ENCODE measurements at places on chromosomes 5 and 9.

- H3K36me3 ChIP-seq: peaks cover 6% of the 10 kb centered on the region
- peaks cover 52% of the 10 kb centered on the region for H3K4me1 ChIP-seq
- DNase-seq: no peak
- H3K4me3 ChIP-seq: no peak overlapping the region
- peaks cover 60% of the 10 kb centered on the region for H3K27me3 ChIP-seq
These were observed 13.0 kb upstream of the LCN15 start for GRCh38 chr9:136777359-136777758.

DNA sequence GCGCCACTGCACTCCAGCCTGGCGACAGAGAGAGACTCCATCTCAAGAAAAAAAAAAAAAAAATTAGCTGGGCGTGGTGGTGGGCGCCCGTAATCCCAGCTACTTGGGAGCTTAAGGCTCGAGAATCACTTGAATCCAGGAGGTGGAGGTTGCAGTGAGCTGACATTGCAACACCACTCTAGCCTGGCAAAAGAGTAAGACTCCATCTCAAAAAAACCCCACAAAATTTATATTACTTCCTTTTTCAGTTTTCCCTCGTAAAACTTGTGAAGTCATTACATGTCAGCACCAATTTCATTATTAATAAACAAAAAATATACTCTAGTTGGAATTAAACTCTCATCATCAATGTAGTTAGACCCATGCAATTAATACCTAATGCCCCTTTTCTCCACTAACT is 43.9 kb downstream of the SHLD3 start:
- no peak overlapping the region for H3K4me3 ChIP-seq
- no peaks in the 10 kb centered on the region for H3K4me1 ChIP-seq
- no peak for DNase-seq
- H3K36me3 ChIP-seq: no peaks in the 10 kb centered on the region
- no peak overlapping the region for H3K27ac ChIP-seq

DNA sequence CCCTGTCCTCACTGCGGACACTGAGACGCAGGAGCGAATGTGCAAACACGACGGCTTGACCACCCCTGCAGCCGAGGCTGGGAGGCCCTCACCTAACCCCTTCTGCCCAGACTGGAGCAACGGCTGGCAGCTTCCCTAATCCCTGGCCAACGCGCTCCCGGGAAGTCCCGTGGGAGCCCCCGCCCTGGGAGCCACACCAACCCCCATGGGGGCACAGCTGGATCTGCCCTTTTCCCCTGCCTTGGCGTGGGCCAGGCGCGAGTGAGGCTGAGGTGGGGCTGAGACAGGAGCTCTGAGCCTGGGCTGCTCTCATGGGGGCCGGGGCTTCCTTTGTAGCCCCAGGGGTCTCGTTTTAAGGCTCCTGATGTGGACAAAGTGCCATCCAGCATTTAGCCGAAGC is 4.6 kb upstream of the DNLZ start:
- H3K27me3 ChIP-seq: no peaks in the 10 kb centered on the region
- H3K4me1 ChIP-seq: peaks cover 20% of the 10 kb centered on the region
- no peak for DNase-seq
- no peak overlapping the region for H3K27ac ChIP-seq
- H3K36me3 ChIP-seq: no peaks in the 10 kb centered on the region
- H3K4me3 ChIP-seq: no peak overlapping the region

- H3K27me3 ChIP-seq: no peaks in the 10 kb centered on the region
- DNase-seq: no peak
- no peaks in the 10 kb centered on the region for H3K4me1 ChIP-seq
- no peaks in the 10 kb centered on the region for H3K36me3 ChIP-seq
- no peak overlapping the region for H3K27ac ChIP-seq
These were observed 63.6 kb upstream of the MAP3K1 start for GRCh38 chr5:56751572-56752313.

- H3K27ac ChIP-seq: no peak overlapping the region
- H3K4me1 ChIP-seq: peaks cover 2% of the 10 kb centered on the region
- no peak for DNase-seq
- peaks cover 8% of the 10 kb centered on the region for H3K36me3 ChIP-seq
- H3K4me3 ChIP-seq: no peak overlapping the region
These were observed 68.1 kb downstream of the GDNF start for GRCh38 chr5:37771731-37772130.

- H3K36me3 ChIP-seq: no peaks in the 10 kb centered on the region
- peak overlapping the region; percentile 86 for H3K4me3 ChIP-seq
- H3K27ac ChIP-seq: no peak overlapping the region
- DNase-seq: no peak
- H3K4me1 ChIP-seq: peaks cover 46% of the 10 kb centered on the region
- peaks cover 17% of the 10 kb centered on the region for H3K27me3 ChIP-seq
These were observed 2.3 kb downstream of the DPYSL3 start for GRCh38 chr5:147507480-147508126.

DNA sequence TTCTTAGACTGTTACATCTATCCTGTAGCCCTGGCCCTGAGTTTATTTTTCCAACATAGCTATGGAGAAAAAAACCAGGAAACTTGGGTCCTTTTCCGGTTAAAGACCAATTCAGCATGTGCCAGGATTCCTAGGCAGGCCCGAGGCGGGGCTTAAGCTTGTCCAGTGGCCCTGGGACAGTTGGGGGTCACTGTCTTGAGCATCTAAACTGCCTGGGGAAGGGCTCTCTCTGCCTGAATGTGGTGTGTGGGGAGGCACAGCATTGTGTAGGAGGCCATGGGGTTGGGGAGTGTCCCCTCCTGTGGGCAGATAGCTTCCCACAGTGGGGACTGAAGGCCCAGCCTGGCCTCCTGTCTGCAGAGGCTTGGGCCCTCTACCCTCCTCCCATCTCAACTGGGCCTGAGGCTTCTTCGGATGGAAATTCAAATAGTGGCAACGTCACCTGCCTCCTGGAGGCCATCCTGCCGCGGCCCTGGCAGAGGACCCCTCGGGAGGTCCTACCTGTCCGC is 88.8 kb downstream of the PHF2 start:
- peaks cover under 1% of the 10 kb centered on the region for H3K27me3 ChIP-seq
- no peak overlapping the region for H3K4me3 ChIP-seq
- DNase-seq: no peak
- peak overlapping the region; percentile 58 for H3K27ac ChIP-seq
- peaks cover 20% of the 10 kb centered on the region for H3K4me1 ChIP-seq

GRCh38 chr9:251398-251797 is 36.7 kb downstream of the DOCK8 start:
- H3K4me1 ChIP-seq: peaks cover 4% of the 10 kb centered on the region
- H3K27ac ChIP-seq: no peak overlapping the region
- H3K36me3 ChIP-seq: no peaks in the 10 kb centered on the region
- H3K27me3 ChIP-seq: peaks cover 8% of the 10 kb centered on the region

- H3K4me3 ChIP-seq: no peak overlapping the region
- H3K27me3 ChIP-seq: no peaks in the 10 kb centered on the region
- peak overlapping the region; percentile 53 for H3K27ac ChIP-seq
- H3K4me1 ChIP-seq: peaks cover 6% of the 10 kb centered on the region
- H3K36me3 ChIP-seq: peaks cover under 1% of the 10 kb centered on the region
These were observed 123.4 kb downstream of the ZCCHC7 start for GRCh38 chr9:37243588-37244345.

- H3K36me3 ChIP-seq: no peaks in the 10 kb centered on the region
- H3K4me1 ChIP-seq: no peaks in the 10 kb centered on the region
- DNase-seq: no peak
- no peak overlapping the region for H3K4me3 ChIP-seq
These were observed 76.7 kb upstream of the CHD1 start for GRCh38 chr5:99005506-99005905.

DNA sequence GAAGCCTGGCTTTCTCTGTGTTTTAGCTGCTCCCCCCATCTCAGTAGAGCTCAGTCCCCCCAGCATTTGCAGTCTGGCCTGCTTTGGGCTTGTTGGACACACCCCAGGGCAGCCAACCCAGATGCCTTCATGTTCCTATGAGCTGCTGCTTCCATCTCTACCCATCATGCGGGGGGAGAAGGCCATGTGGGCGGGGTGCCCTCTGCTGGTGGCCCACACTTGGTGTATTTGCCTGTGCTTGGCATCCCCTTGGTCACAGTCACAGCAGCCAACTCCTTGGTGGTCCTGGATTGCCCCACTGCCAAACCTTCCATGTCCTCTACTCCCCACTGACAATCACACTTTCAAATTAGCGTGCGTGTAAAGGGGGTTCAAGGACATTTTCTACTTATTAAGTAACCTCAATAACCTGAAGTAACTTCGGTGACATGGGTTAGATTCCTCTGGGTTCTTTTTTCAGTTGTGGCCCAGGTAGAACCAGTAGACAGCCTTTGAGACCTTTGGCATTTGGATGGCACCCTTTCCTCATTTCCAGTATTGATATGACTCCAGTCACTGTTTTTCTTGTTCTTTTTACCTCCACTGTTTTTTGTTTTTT is 42.8 kb downstream of the SNX30 start:
- no peaks in the 10 kb centered on the region for H3K36me3 ChIP-seq
- no peaks in the 10 kb centered on the region for H3K27me3 ChIP-seq
- DNase-seq: peak; percentile 57

- H3K36me3 ChIP-seq: peaks cover 13% of the 10 kb centered on the region
- H3K27me3 ChIP-seq: no peaks in the 10 kb centered on the region
- DNase-seq: no peak
- no peak overlapping the region for H3K4me3 ChIP-seq
- H3K27ac ChIP-seq: no peak overlapping the region
- H3K4me1 ChIP-seq: peaks cover 8% of the 10 kb centered on the region
These were observed 41.0 kb downstream of the CCDC192 start for GRCh38 chr5:127744241-127744640.

- H3K4me1 ChIP-seq: peaks cover 20% of the 10 kb centered on the region
- H3K4me3 ChIP-seq: no peak overlapping the region
- H3K27me3 ChIP-seq: no peaks in the 10 kb centered on the region
- peak overlapping the region; percentile 39 for H3K27ac ChIP-seq
- peaks cover 51% of the 10 kb centered on the region for H3K36me3 ChIP-seq
- no peak for DNase-seq
These were observed 13.5 kb downstream of the NDFIP1 start for GRCh38 chr5:142122121-142122520.

GRCh38 chr5:62494772-62495171 is 82.2 kb downstream of the IPO11 start:
- H3K4me3 ChIP-seq: no peak overlapping the region
- no peaks in the 10 kb centered on the region for H3K27me3 ChIP-seq
- H3K27ac ChIP-seq: no peak overlapping the region
- H3K4me1 ChIP-seq: no peaks in the 10 kb centered on the region
- DNase-seq: no peak

DNA sequence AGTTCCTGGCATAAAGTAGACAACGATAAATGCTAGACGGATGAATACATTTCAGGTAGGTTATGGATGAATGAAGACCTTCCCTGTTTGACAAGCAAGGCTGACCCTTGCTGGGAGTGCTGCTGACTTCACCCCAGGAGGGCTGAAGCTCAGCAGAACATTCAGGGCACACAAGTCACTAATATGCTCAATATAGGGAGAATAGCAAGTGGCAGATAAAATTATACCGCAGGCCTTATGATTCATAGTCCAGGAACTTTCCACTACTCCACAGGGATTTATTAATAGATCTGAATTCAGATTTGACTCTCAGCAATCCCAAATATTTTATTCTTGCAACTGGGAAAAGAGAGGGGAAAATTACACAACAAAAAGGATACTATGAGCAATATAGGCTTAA is 38.2 kb upstream of the GRAMD2B start:
- H3K27ac ChIP-seq: no peak overlapping the region
- peaks cover 4% of the 10 kb centered on the region for H3K27me3 ChIP-seq
- H3K4me3 ChIP-seq: no peak overlapping the region
- peaks cover 17% of the 10 kb centered on the region for H3K4me1 ChIP-seq
- peaks cover 13% of the 10 kb centered on the region for H3K36me3 ChIP-seq

GRCh38 chr9:35962126-35962906 is 4.4 kb upstream of the OR2S2 start:
- DNase-seq: no peak
- no peak overlapping the region for H3K27ac ChIP-seq
- peak overlapping the region; percentile 17 for H3K4me3 ChIP-seq
- no peaks in the 10 kb centered on the region for H3K36me3 ChIP-seq

DNA sequence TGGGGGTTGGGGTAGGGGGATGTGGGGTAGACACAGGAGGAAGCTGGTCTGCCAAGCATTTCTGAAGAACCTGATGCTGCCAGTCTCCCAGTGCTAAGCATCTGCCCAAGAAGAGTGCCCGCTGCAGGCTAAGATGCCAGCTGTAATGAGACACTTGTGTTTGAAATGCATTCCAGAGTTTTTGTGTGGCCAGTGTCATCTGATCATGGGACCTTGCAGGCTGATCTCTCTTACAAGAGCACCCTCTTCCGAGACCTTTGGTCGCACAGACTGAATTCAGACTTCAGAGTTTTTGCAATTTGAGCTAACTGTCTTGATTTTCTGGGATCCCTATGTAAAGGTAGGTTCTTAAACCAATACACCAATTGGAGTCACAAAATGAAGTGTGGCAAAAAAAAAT is 58.1 kb downstream of the DENND1A start:
- H3K4me1 ChIP-seq: peaks cover 30% of the 10 kb centered on the region
- H3K27ac ChIP-seq: peak overlapping the region; percentile 36
- no peak for DNase-seq
- H3K36me3 ChIP-seq: peaks cover 21% of the 10 kb centered on the region
- H3K4me3 ChIP-seq: no peak overlapping the region
- H3K27me3 ChIP-seq: no peaks in the 10 kb centered on the region

DNA sequence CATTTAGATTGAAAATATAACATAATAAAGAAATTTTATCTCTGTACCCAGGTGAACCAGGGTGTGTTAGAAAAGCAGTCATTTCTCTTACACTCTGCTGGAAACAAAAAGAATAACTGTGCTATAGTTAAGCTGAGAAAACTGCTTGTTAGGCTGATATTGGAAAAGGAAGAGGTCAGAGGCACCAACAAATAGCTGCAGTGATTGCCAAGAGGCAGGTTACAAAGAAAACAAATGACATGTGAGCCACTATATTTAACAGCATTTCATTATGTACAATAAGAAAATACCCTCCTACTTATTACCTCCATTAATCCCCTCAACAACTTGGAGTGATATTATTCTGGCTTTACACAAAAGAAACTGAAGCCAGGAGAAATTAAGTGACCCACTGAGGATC is 607.9 kb upstream of the TLE4 start:
- peaks cover 30% of the 10 kb centered on the region for H3K4me1 ChIP-seq
- no peak for DNase-seq
- peaks cover 16% of the 10 kb centered on the region for H3K36me3 ChIP-seq
- no peak overlapping the region for H3K4me3 ChIP-seq
- H3K27me3 ChIP-seq: peaks cover 6% of the 10 kb centered on the region
- H3K27ac ChIP-seq: peak overlapping the region; percentile 89

DNA sequence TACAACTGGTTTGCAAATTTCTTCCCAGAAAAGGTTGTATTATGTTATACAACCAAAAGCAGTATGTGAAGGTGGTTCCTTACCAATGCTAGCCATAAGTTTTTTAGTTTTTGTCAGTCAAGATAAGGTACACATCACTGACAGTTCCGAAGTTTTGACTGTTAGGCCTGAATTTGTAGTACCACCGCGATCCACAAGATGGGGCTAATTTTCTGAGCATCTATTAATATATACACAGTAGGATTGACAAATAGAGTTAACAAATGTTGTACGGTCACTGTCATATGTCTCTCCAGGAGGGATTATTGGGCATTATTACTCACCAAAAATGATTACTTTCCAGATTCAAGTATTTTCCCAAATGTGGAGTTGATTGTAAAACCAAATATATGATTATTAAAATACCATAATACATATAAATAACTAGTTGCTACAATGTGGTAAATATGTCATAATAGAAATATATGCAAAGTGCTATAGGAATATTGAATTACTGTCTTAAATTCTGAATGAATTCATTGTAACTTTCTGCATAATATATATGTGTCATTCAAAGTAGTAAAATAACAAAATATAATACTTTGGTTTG is 28.4 kb upstream of the LRRC19 start:
- H3K27ac ChIP-seq: no peak overlapping the region
- DNase-seq: peak; percentile 72
- no peaks in the 10 kb centered on the region for H3K4me1 ChIP-seq
- H3K27me3 ChIP-seq: no peaks in the 10 kb centered on the region
- no peak overlapping the region for H3K4me3 ChIP-seq

GRCh38 chr9:89505911-89506310 is 8.0 kb upstream of the SEMA4D start:
- H3K4me3 ChIP-seq: no peak overlapping the region
- H3K27me3 ChIP-seq: peaks cover 4% of the 10 kb centered on the region
- no peak overlapping the region for H3K27ac ChIP-seq
- H3K36me3 ChIP-seq: no peaks in the 10 kb centered on the region
- DNase-seq: no peak

Measured in nephron progenitor cell (in vitro differentiated cells).